ENCODE measurements at places on chromosomes 16 and 17.

DNA sequence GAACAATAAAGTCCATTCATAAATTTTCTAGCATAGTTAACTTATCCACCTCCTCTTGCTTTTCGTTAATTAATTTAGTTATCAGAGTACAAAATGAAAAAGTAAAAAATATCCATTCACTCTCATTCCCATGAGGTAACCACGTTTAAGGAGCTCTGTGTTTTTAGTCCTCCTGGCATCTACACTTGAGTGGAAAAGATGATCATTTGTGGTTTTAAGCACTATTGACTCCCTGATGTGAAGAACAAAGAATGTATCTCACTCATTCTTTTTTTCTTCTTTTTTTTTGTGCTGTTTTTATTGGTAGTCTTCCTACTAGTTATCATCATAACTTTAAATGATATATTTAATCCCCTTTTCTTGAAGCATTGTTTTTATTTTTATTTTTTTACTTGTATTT is 26.1 kb downstream of the QPRT start:
- DNase-seq = no peak

- DNase-seq = no peak
Measured at GRCh38 chr16:88747588-88748301, 37.3 kb downstream of the PIEZO1 start.

DNA sequence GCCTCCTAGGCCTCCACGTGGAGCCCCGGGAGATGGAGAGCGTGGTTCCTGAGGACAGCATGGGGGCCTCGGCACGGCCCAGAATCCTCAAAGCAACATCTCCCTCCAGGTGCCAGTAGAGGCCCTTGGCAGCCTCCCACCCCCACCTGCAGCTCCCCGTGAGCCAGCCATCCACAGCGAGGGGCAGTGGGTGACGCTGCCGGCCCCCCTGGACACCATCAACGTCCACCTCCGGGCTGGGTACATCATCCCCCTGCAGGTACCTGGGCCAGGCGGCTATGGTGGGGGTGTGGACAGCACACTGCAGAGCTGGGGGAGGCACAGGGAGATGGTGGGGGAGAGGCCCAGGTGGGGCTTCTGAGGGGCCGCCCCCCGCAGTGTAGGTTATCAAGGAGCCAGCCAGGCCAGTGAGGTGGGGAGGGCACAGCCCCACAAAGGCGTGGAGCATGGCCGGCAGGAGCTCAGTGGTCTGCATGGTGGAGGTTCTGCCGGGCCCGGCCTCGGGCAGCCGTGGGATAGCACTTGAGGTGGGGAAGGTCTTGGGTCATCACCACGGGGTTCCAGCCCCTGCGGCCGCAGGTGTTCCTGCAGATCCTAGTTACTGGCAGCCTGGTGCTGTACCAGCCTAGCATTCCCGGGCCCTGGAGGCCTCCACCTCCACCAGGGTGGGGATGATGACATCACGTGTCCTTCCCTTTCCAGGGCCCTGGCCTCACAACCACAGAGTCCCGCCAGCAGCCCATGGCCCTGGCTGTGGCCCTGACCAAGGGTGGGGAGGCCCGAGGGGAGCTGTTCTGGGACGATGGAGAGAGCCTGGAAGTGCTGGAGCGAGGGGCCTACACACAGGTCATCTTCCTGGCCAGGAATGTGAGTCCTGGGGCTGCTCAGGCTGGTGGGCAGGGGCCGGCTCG is 16.4 kb downstream of the GAA start:
- DNase-seq = no peak

- DNase-seq = no peak
Measured at GRCh38 chr17:29590411-29591145, 1.1 kb upstream of the GIT1 start.

DNA sequence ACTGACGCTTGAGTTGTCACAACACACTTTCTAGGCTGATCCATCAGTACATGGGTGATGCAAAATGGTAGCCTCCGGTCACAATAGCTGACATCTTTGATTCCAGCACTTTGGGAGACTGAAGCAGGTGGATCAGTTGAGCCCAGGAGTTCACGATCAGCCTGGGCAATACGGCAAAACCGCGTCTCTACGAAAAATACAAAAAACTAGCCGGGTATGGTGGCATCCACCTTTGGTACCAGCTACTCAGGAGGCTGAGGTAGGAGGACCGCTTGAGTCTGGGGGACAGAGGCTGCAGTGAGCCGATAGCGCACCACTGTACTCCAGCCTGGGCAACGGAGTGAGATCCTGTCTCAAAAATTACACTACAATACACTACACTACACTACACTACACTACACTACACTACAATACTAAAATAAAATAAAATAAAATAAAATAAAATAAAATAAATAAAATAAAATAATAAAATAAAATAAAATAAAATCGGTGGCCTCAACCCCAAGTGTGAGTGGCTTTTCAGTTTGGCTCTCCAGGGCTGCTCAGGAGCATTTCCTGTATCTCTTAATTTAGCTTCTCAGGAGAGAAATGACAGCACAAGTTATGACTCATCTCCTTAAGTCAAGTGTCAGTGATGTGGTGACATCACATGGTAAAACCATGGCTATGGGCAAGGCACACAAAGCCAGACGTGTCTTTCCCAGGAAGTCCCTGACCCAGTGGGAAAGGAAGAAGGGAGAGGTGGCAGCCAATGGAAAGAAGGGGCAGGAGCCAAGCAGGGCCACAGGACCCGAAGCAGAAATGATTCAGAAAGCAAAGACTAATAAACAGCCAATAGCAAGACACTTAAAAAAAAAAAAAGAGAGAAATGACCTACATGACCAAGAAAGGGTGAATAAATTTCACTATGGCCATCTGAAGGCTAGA is 75.3 kb upstream of the TBC1D3K start:
- peak; percentile 79 for DNase-seq

- DNase-seq = no peak
Measured at GRCh38 chr16:68444056-68444657, 4.2 kb downstream of the SMPD3 start.

DNA sequence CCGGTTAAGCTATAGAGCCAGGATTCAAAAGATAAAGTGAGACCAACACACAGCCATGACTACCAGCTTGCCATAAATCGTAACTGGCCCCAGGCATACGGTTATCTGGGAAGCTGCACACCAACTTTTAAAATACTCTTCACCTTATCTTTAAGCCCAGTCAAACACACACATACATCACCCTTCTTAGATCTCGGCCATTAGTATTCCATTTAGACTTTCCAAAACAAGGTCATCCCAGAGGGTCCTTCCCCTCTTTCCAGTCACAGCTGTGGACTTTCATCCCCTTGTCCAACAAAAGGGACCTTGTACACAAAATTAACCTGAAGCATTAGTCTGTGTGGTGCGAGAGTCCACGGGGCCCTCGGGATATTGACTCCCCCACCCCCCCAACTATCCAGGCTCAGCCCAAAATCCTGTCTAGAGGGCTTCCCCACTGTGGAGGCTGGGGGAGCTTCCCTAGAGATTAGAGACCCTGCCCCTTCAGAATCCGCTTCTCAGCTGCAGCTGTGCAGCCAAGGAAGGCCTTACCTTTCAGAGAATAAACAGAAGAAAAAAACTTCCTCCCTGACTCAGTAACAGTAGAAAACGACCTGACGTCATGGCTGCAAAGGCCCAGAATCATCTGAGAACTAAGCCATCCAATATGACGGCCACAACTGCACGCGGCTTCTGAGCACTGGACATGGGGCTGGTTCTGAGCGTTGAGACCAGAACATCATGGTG is 9.9 kb downstream of the ZFHX3 start:
- DNase-seq = no peak

GRCh38 chr16:87648236-87648635 is 45.9 kb downstream of the JPH3 start:
- DNase-seq = no peak

GRCh38 chr16:24736758-24737157 is 7.3 kb downstream of the TNRC6A start:
- DNase-seq = no peak

DNA sequence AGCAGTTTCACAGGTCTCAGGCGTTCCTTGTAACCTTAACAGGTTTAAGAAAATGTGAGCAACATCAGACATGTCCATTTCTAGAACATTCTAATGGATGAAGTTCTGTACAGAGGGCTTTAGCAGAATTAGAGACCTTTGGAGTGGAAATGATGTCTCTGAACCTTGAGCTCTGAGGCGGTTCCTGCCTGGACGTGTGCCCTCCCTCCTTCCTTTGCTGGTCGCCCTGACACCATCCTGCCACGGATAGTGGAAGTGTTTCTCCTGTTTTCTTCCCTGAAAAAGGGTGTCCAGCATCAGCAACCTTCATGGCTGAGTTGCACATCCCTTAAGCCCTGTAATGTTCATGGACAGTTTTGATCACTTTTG is 11.1 kb downstream of the SPATA33 start:
- DNase-seq = no peak

- DNase-seq = no peak
Measured at GRCh38 chr16:73095885-73096421, 48.0 kb upstream of the ZFHX3 start.

- DNase-seq = no peak
Measured at GRCh38 chr17:72422204-72422504, 301.3 kb downstream of the SOX9 start.
